Astrocyte (in vitro differentiated cells and primary cell): ENCODE measurements at places on chromosomes 12 and 14. TPM values are rescaled to one million over a fixed set of nuclear protein-coding genes. Genes with fewer than 3 reads are reported as not detected.

- no peak overlapping the region for H3K27ac ChIP-seq
- H3K4me3 ChIP-seq, result no peak overlapping the region
- H3K27me3 ChIP-seq, result no peaks in the 10 kb centered on the region
- peaks cover 3% of the 10 kb centered on the region for H3K4me1 ChIP-seq
These were observed 83.3 kb downstream of the PLEKHG7 start for GRCh38 chr12:92786045-92786444.

- no peak for DNase-seq
- no peaks in the 10 kb centered on the region for H3K4me1 ChIP-seq
- H3K27ac ChIP-seq, result no peak overlapping the region
- H3K27me3 ChIP-seq, result no peaks in the 10 kb centered on the region
These were observed 969.7 kb upstream of the USP15 start for GRCh38 chr12:61290473-61290872.

- no peaks in the 10 kb centered on the region for H3K36me3 ChIP-seq
- no peak overlapping the region for H3K27ac ChIP-seq
- no peaks in the 10 kb centered on the region for H3K27me3 ChIP-seq
- peaks cover 14% of the 10 kb centered on the region for H3K4me1 ChIP-seq
These were observed 63.7 kb downstream of the ZNF664 start for GRCh38 chr12:124036657-124037109.

GRCh38 chr12:49200919-49201594 is 12.2 kb upstream of the TUBA1A start:
- H3K4me1 ChIP-seq, result peaks cover 32% of the 10 kb centered on the region
- H3K27me3 ChIP-seq, result no peaks in the 10 kb centered on the region
- no peaks in the 10 kb centered on the region for H3K36me3 ChIP-seq

GRCh38 chr12:114820796-114821195 is 136.8 kb upstream of the TBX3 start:
- H3K4me1 ChIP-seq, result no peaks in the 10 kb centered on the region
- no peak for DNase-seq
- H3K36me3 ChIP-seq, result no peaks in the 10 kb centered on the region
- peaks cover 2% of the 10 kb centered on the region for H3K27me3 ChIP-seq
- no peak overlapping the region for H3K4me3 ChIP-seq

- no peak overlapping the region for H3K27ac ChIP-seq
- H3K27me3 ChIP-seq, result no peaks in the 10 kb centered on the region
These were observed 82.0 kb downstream of the SLC16A7 start for GRCh38 chr12:59677857-59678256.

GRCh38 chr14:21525571-21525961 is 580 bp downstream of the SALL2 start:
- DNase-seq, result peak; percentile 13
- peaks cover under 1% of the 10 kb centered on the region for H3K27me3 ChIP-seq
- H3K36me3 ChIP-seq, result no peaks in the 10 kb centered on the region
- peak overlapping the region; percentile 60 for H3K4me3 ChIP-seq
- H3K4me1 ChIP-seq, result peaks cover 17% of the 10 kb centered on the region

GRCh38 chr12:24135158-24135850 is 185.8 kb upstream of the SOX5 start:
- H3K27ac ChIP-seq, result no peak overlapping the region
- no peaks in the 10 kb centered on the region for H3K4me1 ChIP-seq
- no peak overlapping the region for H3K4me3 ChIP-seq
- peak; percentile 17 for DNase-seq
- H3K27me3 ChIP-seq, result no peaks in the 10 kb centered on the region
- no peaks in the 10 kb centered on the region for H3K36me3 ChIP-seq

DNA sequence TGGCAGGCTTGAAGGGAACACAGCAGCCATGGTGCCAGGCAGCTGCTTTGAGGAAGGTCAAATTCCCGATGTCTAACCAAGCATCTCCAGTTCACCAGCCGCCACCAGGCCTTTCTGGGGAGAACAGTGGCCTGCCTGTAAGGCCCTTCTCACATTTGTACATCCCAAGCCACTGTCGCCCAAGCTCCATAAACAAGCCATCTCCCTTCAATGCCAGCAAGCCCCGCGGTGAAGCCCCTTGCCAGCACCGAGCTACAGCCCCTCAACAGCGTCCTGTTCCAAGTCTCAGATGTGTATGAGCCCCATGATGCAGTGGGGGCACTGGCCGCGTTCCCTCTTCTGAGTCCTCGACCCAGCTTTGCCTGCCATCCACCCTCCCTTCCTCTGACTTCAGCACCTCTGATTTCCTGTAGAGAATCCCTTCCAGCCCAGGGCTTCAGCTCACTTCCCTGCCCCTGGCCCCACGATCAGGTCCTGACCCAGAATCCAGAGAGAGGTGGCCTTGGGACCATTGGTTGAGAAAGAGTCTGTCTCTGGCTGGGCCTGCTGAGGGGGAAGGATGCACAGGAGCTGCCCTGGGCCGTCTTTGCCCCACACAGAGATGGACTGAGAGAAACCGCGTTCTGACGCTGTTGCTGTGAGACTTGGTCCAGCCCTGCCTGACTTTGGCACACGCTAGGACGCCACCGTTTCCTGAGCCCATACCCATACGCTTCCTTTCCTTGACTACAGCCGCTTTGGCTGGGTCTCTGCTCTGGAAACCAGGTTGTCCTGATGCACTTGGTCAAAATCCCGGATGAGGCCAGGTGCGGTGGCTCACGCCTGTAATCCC is 1.9 kb upstream of the MMP17 start:
- no peak for DNase-seq
- H3K4me3 ChIP-seq, result no peak overlapping the region

DNA sequence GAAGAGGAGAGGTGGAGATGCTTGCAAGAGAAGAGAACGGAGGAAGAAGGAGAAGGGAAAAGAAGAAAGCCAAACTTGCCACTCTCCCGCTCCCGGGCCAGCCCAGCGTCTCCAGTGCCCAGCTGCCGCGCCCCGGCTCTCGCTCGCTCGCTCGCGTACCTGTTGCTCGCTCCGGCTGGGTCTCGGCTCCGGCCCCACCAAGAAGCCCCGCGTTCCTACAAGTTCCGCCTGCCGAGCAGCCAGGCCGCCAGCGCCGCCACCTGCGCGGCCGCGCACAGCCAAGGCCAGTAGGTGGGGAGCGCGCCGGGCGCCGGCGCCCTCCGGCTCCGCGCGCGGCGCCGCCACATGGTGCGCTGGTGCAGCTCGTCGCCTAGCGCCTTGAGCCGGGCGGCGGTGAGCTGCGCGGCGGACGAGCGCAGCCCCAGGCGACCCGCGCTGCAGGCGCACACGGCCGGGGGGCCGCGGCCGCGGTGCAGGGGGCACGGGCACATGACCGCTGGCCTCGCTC is 370 bp downstream of the HRK start:
- DNase-seq, result peak; percentile 38
- H3K4me1 ChIP-seq, result peaks cover 13% of the 10 kb centered on the region

DNA sequence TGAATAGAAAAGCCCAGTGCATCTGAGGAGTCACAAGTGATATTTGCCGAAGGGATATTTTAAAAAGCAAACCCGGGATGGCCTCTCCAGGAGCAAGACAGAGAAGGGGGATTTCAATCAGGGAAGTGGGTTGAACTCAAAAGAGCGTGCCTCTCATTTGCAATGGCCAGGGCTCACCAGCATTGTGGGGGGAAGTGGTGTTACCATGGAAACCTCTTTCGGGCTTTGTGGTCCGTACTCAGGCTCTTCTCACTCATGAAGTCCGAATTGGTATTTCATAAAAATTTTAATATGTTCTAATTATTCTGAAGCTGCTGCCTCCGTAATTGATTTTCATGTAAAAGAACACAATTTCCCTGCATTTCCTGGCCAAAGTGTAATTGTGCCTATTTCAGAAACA is 79.8 kb downstream of the SLC15A4 start:
- no peaks in the 10 kb centered on the region for H3K36me3 ChIP-seq
- H3K27me3 ChIP-seq, result no peaks in the 10 kb centered on the region
- DNase-seq, result no peak
- no peaks in the 10 kb centered on the region for H3K4me1 ChIP-seq

- H3K27ac ChIP-seq, result no peak overlapping the region
- H3K27me3 ChIP-seq, result no peaks in the 10 kb centered on the region
- no peak overlapping the region for H3K4me3 ChIP-seq
- no peak for DNase-seq
- no peaks in the 10 kb centered on the region for H3K36me3 ChIP-seq
- peaks cover 74% of the 10 kb centered on the region for H3K4me1 ChIP-seq
These were observed 1.3 kb upstream of the LTBP2 start for GRCh38 chr14:74613211-74613914.

GRCh38 chr14:34229140-34229539 is 232.9 kb downstream of the SPTSSA start:
- no peak for DNase-seq
- H3K27me3 ChIP-seq, result no peaks in the 10 kb centered on the region
- no peak overlapping the region for H3K27ac ChIP-seq
- no peak overlapping the region for H3K4me3 ChIP-seq
- no peaks in the 10 kb centered on the region for H3K36me3 ChIP-seq

DNA sequence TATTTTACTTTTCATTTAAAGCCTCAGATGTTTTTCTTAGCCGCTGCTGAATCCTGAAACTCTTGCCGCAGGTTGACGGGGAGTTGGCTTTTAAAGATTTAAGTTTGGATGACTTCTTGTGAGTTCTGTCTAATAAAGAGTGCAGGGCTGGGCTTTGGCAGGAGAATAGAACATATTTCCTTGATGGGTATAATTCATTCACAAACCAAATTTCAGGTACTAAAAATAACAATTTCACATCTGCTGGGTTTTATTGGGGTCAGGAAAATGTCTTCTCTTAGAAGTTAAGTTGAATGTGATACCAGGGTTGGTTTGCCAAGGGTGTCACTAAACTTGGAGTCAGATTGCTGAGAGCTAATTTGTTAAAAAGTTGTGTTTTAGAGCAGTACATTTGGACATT is 9.7 kb downstream of the SP1 start:
- no peaks in the 10 kb centered on the region for H3K27me3 ChIP-seq
- no peak for DNase-seq
- H3K36me3 ChIP-seq, result peaks cover under 1% of the 10 kb centered on the region

Gene TMEM119
- total RNA-seq, result 0.91 and 1.8 TPM in 2 replicates

Gene TTC6
- not detected in 2 replicates for total RNA-seq

Gene LRRC10
- total RNA-seq, result not detected in 2 replicates

Gene DLGAP5
- 2.2 and 5.4 TPM in 2 replicates for total RNA-seq

Gene RPGRIP1
- not detected in 2 replicates for total RNA-seq

Gene GLIPR1L1
- not detected in 2 replicates for total RNA-seq

Gene WNT5B
- total RNA-seq, result 110 TPM in 2 replicates

Gene FOXM1
- total RNA-seq, result 3.9 and 7.1 TPM in 2 replicates

Gene FAM222A
- 1.2 and 1.4 TPM in 2 replicates for total RNA-seq

Gene ANO2
- total RNA-seq, result 0.17 and 0.93 TPM in 2 replicates

Gene DHH
- total RNA-seq, result 0.05 and 0.16 TPM in 2 replicates

Gene BCL7A
- total RNA-seq, result 8.5 and 9.6 TPM in 2 replicates

Gene AKAP3
- total RNA-seq, result 0.94 and 1.4 TPM in 2 replicates
